ENCODE measurements at places on chromosomes 7 and 10. TPM values are rescaled to one million over a fixed set of nuclear protein-coding genes. Genes with fewer than 3 reads are reported as not detected.

DNA sequence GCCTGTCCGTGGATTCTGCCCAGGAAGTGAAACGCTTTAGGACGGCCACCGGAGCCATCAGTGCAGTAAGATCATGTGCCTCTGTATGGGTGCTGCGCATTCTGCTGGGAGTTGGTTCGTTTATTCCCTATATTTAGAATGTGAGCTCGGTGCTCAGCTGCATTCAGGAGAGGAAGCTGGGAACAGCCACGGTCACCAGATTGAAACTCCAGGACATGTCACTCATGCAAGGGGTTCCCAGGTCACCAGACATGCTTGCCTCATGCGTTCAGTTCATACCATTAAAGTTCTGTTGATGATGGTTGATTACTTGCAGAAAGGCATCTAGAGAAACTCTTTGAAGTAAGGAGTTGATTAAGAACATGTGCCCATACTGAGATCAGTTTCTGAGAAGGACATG, 78.1 kb downstream of the TRRAP start:
- no peaks in the 10 kb centered on the region for H3K27me3 ChIP-seq
- H3K4me1 ChIP-seq, result no peaks in the 10 kb centered on the region
- no peaks in the 10 kb centered on the region for H3K36me3 ChIP-seq
- H3K27ac ChIP-seq, result no peak overlapping the region

DNA sequence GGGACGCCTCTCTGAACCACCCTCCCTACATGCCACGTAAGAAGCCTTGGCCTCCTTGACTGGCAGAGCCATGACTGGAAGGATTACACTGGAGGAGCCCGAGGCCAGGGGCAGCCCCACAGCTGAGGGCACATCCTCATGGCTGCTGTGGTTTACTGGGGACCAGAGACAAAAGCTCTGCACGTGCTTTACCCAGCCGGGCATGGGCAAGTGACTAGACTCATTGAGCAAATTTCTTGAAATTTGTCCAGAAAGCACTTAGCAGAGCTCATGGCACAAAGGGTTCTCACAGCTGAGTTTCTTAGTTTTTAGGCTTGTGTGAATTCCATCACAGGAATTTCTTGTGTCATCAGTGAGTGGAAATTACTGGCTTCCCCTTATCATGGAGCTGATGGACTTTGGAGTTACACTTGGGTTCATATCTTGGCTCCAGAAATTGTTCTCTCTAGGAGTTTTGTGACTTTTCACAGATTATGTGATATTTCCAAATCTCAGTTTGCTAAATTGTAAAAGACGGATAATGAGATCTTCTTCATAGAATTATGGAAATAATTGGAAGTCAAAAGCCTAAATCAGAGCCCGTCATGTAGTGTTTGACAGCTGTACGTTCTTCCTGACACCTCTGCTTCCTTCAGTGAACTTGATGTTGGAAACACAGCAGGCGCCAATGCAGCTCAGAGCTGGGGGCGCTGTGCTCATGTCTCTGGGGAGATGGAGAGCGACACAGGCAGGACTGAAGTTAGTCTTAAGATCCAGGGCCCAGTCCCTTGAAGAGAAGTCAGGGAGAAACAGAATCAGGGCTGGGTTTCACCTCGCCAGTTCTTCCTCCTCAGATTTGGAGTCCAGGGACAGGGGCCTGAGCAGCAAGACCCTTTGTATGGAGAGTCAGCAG, 47.7 kb upstream of the MGAM2 start:
- no peak overlapping the region for H3K4me3 ChIP-seq
- no peak overlapping the region for H3K27ac ChIP-seq
- no peaks in the 10 kb centered on the region for H3K36me3 ChIP-seq
- H3K27me3 ChIP-seq, result no peaks in the 10 kb centered on the region

DNA sequence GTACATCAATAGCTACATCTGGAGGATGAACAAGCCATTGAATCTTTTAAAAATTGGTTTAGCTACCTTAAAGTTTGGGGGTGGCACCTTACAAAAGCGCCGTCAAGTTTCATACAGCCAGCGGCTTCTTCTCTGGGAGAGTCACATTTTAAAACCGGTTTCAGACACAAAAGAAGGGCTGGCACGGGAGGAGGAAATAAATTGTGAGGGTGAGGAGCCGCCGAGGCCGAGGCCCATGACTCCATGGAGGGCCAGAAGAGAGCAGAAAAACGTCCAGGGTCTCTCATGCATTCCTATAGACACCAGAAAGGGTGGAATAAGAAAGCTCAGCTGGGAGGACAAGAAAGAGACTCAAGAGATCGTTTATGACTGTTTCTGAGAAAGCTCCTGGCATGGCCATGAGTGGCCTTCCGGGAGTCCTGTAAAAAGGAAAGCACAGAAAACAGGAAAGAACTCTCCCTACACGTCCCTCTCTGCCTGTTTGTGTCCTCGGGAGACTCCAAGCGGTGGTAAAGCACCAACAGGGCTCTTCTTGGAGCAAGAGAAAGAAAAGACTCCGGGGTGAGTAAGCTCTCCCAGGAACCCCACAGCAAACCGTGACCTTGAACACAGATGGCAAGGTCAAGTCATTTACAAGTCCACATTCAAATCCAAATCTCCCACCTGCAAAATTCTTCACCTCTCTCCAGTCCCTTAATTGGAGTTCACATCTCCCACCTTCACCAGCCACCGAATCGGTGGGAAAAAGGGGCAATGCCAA, 1.8 kb downstream of the FRAT2 start:
- peak; percentile 52 for DNase-seq
- peaks cover 8% of the 10 kb centered on the region for H3K4me1 ChIP-seq
- H3K36me3 ChIP-seq, result no peaks in the 10 kb centered on the region
- H3K27ac ChIP-seq, result peak overlapping the region; percentile 97

DNA sequence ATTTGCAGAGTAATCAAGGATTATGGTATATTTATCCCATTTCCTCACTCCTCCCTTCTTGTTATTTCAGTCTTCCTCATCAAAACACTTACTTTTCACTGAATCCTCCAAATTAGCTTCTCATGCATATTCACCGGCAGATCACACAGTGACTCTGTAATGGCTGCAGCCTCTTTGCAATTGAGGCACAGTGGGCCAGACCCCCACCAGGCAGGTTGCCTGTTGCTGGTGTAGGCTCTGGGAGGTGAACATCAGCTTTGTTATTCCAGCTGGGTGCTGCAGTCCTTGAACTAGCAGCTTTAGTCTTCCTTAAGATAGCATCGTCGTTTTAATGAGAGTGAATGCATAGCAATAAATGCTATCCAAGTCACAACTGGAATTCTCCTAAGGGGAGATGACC, 449.3 kb downstream of the CNTNAP2 start:
- H3K4me1 ChIP-seq, result no peaks in the 10 kb centered on the region
- no peaks in the 10 kb centered on the region for H3K36me3 ChIP-seq
- H3K27me3 ChIP-seq, result no peaks in the 10 kb centered on the region
- H3K27ac ChIP-seq, result no peak overlapping the region

DNA sequence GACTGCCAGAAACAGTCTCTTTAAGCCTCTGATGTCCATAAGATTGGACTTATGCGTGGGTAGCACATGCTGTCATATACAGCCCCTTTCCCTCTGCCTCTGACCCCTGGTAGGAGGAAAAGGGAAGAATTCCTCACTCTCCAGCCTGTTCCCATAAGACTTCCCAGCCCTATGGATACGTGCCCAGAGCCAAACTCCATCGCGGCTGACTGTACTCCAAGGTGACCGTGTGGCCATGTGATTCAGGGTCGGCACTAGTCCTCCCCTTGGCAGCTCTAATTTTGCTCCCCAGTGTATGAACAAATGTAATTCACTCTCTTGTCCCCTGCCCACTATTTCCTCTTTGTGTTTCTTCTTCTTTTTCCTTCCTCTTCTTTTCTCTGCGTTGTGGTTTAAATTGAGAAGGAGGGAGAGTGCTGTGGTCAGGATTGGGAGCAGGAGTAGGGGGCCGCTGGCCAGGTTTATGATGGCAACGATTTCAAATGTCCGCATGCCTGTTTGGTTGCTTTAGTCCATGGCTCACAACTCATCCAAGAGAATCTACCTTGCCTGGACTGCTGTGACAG, 43.8 kb downstream of the PRLHR start:
- DNase-seq, result no peak
- H3K36me3 ChIP-seq, result no peaks in the 10 kb centered on the region
- H3K4me1 ChIP-seq, result no peaks in the 10 kb centered on the region
- H3K4me3 ChIP-seq, result no peak overlapping the region
- H3K27me3 ChIP-seq, result no peaks in the 10 kb centered on the region
- H3K27ac ChIP-seq, result no peak overlapping the region

DNA sequence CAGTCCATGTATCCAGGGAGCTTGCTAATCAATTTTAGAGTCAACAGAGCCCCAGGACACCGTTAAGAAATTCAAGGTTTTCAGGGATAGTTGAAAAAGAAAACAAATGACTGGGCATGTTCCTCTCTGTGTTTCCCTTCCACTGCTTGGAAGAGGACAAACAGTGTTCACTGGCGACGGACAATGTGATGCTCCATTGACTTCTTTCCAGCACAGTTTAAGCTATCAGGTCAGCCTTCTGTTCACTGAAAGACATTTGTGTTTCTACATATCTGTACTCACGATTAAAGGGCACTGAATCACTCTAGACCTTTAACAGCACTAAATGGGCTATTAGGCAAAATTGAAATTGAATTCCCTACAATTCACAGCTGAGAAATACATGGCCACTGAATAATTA, 123.6 kb downstream of the RNLS start:
- peaks cover 6% of the 10 kb centered on the region for H3K4me1 ChIP-seq
- no peak overlapping the region for H3K27ac ChIP-seq
- no peaks in the 10 kb centered on the region for H3K36me3 ChIP-seq
- DNase-seq, result no peak
- no peak overlapping the region for H3K4me3 ChIP-seq

GRCh38 chr7:107622429-107622828, 38.2 kb upstream of the SLC26A4 start:
- H3K4me1 ChIP-seq, result no peaks in the 10 kb centered on the region
- no peak for DNase-seq
- no peak overlapping the region for H3K27ac ChIP-seq
- H3K36me3 ChIP-seq, result no peaks in the 10 kb centered on the region
- no peaks in the 10 kb centered on the region for H3K27me3 ChIP-seq

The ENTPD1 gene
- total RNA-seq, result 5.0 TPM

- no peaks in the 10 kb centered on the region for H3K4me1 ChIP-seq
- H3K36me3 ChIP-seq, result no peaks in the 10 kb centered on the region
- no peak overlapping the region for H3K27ac ChIP-seq
- no peak for DNase-seq
- no peak overlapping the region for H3K4me3 ChIP-seq
Measured at GRCh38 chr10:15426558-15426957, 55.5 kb upstream of the FAM171A1 start.

DNA sequence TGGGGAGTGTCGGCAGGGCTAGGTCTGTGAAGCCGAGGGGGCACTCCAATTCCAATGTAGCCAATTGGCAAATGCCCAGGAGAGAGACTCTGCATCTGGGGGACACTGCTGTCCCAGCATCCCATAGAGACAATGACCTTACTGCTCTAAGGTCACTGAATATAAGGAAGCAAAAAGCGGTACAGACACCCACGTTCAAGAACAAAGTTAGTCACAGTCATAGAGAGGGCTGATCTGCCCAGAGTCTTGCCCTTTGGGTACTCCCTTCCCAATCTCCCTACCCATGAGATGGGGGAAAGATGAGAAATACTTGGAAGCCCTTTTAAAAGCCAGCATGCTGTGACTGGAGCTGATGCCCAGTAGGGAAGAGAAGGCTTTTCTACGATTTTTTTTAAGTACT, 76.3 kb upstream of the GSDME start:
- H3K27me3 ChIP-seq, result no peaks in the 10 kb centered on the region
- H3K4me3 ChIP-seq, result no peak overlapping the region

DNA sequence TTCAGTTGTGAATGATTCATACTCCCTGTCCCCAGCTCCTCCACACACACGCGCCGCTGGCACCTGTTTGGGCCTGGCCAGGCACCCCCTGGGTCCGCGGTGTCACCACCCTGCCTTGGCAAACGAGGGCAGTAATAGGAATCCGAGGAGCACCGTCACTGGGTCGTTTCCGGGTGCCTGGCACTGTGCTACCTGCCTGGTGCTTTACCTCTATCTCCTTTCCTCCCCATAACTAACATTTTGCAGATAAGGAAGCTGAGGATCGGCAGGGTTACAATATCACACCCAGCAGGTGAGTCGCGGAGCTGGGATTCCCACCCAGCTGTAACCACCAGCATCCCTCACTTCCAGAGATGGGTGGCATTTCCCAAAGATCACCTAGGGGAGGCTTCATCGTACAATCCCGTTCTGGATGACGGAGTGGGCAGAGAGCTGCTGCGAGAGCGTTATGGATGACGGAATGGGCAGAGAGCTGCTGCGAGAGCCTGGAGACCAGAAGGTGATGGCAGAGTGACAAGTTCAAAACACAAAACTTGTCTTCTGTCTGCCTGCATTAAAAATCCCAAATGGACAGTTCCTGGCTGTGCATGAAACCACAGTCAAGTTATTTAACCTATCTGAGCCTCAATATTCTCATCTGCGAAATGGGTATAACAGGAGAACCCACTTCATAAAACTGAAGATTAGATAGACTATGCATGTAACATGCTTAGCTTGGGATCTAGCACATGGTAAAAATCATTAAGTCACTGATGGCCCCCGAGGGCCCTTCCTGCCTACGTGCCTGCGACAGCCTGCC, 1.1 kb upstream of the HSPA12A start:
- peaks cover 8% of the 10 kb centered on the region for H3K4me1 ChIP-seq
- H3K36me3 ChIP-seq, result no peaks in the 10 kb centered on the region
- no peak overlapping the region for H3K27ac ChIP-seq
- peak overlapping the region; percentile 92 for H3K4me3 ChIP-seq
- DNase-seq, result no peak
- no peaks in the 10 kb centered on the region for H3K27me3 ChIP-seq

DNA sequence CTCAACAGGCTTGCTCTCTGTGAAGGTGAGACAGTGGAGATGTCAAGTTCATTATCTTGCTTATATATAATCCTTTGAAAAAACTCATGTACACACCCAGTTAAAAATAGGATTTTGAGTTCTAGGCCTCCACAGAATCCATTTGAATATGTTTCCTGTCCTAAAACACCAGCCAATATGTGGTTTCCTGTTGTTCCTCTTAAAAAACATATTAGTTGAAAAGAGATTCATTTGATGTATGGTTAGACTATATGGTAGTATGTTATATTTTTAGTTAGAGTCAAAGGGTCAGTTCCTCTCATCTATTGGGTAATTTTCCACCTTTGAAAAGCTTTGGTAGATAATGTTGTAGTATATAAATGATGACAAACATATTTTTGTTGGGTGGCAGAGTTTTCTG, 16.0 kb downstream of the PPP1R9A start:
- H3K4me1 ChIP-seq, result no peaks in the 10 kb centered on the region
- no peak for DNase-seq
- no peak overlapping the region for H3K27ac ChIP-seq
- no peaks in the 10 kb centered on the region for H3K27me3 ChIP-seq

The PTF1A gene
- total RNA-seq, result not detected

DNA sequence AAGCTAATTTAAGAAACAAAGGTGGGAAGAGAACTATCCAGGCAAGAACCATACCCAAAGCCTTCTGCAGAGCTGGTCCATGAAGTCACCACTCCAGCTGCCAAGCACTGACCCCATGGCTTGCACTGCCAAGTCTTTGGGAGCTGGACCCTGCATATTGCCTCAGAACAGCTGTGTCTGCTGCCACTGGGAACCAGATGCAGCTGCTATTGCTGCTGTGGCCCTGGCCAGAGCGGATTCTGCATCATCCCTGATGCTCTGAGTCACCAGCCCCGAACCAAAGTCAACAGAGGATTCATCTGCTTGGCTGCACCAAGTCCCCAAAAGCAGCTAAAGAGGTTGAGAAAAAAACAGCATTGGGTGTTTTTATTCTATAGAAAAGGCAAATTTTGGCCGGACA, 39.2 kb upstream of the GSAP start:
- H3K27ac ChIP-seq, result no peak overlapping the region
- DNase-seq, result no peak
- no peaks in the 10 kb centered on the region for H3K27me3 ChIP-seq
- H3K36me3 ChIP-seq, result no peaks in the 10 kb centered on the region
- H3K4me1 ChIP-seq, result no peaks in the 10 kb centered on the region

- peaks cover 6% of the 10 kb centered on the region for H3K4me1 ChIP-seq
- no peaks in the 10 kb centered on the region for H3K36me3 ChIP-seq
- peak; percentile 28 for DNase-seq
- no peak overlapping the region for H3K27ac ChIP-seq
- no peaks in the 10 kb centered on the region for H3K27me3 ChIP-seq
Measured at GRCh38 chr7:128270826-128271272, 29.8 kb downstream of the LEP start.
